ENCODE measurements at places on chromosomes 11 and 22.

DNA sequence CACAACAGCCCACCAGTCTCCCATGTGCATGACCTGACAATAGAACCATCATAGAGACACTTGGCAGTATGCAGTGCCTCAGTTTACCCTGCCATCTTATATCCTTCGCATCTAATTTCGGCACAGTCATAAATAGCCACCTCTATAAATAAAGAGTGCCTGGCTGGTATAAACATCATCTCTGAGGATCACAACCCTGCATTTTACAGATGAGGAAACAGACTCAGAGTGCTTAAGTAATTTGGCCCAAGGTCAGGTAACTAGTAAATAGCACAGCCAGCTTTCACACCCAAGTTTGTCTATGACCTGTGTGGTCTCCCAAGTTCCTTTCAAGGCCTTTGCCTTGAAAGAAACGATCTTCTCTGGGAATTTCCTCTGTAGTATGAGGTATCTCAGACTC lies 44.6 kb downstream of the CYB5R2 start:
- DNase-seq: no peak

DNA sequence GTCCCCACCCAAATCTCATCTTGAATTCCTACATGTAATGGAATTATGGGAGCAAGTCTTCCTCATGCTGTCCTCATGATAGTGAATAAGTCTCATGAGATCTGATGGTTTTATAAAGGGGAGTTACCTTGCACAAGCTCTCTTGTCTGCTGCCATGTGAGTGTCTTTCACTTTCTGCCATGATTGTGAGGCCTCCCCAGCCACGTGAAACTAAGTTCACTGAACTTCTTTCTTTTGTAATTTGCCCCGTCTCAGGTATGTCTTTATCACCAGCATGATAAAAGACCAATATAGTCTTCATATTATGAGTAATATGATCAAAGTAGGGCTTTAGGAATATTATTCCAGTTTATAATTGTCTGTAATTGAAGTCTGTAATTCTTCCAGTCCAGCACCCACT lies 86.3 kb upstream of the ANO5 start:
- DNase-seq: no peak

- DNase-seq: no peak
These were observed 53.1 kb downstream of the CELSR1 start for GRCh38 chr22:46484156-46484860.

DNA sequence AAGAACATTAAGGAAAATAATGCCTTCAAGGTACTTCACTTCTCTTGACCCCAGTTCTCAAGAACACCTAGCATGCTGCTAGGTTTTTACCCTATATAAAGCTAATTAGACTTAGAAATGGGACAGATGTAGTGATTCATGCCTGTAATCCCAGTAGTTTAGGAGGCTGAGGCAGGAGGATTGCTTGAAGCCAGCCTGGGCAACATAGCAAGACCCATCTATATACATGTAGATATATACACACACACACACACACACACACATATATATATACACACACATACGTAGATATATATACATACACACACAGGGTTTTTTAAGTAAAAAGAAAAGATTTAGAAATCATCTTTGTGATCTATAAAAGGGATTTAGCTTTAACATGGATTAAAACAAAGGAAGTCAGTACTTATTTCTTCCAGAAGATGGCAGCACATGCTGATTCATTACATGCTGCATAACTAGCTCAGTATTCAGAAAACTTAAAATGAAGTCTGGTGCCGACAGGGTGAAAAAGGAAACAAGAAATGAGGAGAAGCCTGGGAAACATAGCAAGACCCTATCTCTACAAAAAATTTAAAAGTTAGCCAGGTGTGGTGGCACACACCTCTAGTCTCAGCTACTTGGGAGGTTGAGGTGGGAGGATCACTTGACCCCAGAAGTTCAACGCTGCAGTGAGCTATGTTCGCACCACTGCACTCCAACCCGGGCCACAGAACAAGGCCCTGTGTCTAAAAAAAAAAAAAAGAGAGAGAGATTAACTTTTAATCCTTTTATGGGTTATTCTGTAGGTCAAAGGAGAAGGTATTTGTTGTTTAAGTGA lies 28.5 kb upstream of the RBX1 start:
- DNase-seq: no peak

DNA sequence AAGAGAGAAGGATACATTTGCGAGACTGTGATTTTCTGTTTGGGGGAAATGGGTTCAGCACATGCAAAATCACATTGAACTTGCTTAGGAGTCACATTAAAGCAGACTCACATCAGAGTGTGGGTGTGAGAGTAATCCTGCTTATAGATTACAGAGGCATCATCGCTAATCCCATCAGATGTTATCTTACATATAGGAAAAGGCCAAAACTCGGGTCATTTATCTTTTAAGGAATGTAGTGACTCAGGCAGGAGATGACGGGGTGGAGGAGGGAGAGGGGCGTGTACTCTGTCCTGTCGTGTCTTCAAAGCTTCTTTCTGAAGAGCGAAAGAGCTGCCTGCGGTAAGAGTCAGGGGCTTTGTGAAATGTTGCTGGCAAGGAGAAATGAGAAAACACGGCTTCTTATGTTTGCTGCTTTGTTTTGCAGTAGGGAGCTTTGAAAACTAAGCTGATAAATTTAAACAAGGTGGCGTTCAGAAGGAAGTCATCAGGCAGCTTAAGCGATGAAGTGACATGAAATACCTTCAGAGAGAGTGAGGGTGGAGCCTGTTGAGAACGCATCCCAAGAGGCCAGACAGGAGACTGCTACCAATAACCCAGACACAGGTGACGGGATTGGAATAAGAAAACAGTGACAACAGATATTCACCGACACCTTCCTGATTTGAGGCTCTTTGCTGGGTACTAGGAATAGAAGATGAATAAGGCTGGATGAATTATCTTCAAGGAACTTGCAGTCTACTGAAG lies 2.2 kb upstream of the C11orf16 start:
- no peak for DNase-seq

GRCh38 chr11:16526947-16527346 lies 170.6 kb upstream of the SOX6 start:
- no peak for DNase-seq

DNA sequence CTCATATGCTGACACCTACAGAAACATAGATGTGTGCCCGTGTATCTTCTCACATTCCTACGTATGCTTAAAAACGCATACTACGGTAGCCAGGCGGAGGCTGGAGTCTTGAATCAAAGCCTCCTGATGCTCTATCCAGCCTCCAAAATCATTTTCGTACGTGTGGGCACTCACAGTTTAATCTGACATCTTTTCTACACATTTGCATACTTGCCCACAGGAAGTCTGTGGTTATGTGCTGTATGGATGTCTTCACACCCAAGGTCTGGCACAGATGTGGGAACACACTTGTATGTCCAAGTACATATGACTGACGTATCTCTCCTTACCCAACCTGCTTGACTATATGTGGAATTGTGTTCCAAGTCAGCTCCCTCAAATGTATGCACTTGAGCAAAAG lies 561.8 kb upstream of the CADM1 start:
- DNase-seq: no peak

DNA sequence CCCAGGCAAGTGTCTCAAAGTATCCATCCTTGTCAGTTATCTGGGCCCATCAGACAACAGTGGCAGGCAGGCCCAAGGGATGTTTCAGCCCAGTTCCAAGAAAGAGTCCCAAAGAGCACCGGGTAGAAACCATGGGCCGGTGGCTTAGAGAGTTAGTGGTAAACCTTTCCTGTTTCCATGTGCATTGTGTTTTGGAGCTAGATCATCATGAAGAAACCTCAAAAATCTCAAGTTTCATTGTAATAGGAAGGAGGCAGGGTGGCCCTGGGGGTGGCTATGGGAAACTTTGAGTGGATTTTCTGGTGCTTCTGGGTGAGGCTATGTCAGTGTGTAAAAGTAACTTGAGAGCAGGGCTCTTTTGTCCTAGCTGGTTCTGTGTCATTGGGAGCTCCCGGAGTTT lies 68.1 kb downstream of the UBASH3B start:
- DNase-seq: no peak

DNA sequence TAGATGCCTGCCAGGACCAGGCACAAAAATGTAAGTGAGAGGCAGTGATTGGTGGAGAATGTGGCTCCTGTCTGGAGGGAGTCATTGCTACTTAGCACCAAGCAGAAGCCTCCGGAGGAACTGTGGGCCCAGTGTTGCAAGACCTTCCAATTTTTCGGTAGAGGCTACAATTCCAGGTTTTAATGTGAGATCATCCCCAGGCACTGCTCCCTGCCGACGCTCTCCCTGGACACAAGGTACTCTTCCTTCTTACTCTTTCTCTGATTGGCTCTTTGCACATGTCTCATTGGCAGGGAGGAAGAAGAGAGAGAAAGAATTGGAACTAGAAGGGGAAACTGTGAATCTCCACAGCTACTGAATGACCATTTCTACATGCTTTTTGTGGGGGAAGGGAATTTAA lies 53.7 kb upstream of the EP300 start:
- no peak for DNase-seq

- DNase-seq: no peak
These were observed 7.9 kb downstream of the FAM118A start for GRCh38 chr22:45317551-45318167.

DNA sequence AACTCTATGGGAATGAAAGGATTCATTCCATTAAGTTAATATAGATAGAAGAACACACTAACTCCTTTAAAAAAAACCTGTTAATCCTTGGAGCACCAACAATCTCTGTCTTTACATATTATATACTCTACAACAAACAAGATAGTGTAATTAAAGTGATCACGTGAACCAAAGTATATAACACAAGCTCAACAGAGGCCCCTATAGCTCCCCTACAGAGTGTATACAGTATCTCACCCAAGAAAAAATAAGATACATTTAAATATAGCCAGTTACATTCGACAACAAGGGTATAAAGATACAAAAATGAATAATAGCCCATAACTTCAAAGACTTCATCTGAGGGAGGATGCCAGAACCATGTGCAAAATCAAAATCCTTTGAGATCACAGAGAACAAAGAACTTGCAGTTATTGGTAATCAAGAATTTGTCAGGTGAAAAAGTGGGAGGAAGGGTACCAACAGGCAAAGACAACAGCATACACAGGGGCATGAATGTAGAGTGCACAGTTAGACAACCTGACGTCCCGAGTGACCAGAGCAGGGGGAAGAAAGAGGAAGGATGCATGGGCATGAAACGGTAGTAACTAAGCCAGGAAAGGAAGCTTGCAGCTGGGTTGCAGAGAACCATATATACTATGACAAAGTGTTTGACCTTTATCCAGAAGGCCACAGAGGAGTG lies 4.7 kb downstream of the FCHSD2 start:
- no peak for DNase-seq

DNA sequence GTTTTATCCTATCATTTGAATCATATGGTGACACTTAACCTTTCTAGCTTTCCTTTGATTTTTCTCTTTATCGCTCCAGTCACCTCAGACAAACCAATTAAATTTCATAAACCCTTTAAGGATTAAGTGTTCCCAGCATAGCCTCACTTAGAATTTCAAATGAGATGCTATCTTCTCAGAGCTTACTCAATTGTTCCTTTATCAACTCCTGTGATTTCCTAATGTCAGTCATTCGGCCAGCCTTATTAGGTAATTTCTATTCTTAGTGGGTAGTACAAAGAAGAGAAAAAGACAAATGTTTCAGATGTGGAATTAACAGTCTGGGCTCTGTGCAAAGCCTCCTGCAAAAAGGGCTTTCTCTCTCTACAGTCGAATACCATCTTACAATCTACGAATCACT lies 77.1 kb upstream of the CCDC90B start:
- DNase-seq: no peak

GRCh38 chr11:2777386-2777785 lies 77.6 kb upstream of the KCNQ1OT1 start:
- no peak for DNase-seq

GRCh38 chr22:49979587-49980264 lies 19.2 kb downstream of the PIM3 start:
- no peak for DNase-seq

DNA sequence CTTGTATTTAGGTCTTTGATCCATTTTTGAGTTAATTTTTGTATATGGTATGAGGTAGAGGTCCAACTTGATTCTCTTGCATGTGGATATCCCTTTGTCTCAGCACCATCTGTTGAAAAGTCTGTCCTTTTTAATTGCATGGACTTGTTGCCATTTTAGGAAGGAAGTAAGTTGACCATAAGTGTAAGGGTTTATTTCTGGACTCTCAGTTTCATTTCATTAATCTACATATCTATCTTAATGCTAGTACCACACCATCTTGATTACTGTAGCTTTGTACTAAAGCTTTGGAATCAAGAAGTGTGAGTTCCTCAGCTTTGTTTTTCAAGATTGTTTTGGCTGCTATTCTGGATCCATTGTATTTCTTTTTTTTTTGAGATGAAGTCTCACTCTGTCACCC lies 31.4 kb downstream of the CBL start:
- DNase-seq: no peak

DNA sequence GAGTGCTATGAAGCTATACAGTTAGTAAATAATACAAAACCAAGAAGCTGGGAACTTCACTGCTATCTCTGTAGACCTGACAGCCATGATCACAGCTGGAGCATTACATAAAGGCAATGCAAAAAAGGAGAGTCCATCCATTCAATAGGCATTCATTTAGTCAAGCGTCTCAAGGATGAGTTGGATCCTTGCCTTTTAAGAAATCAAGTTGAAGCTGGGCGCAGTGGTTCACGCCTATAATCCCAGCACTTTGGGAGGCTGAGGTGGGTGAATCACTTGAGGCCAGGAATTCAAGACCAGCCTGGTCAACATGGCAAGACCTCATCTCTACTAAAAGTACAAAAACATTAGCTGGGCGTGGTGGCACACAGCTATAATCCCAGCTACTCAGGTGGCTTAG lies 48.1 kb upstream of the ALKBH3 start:
- DNase-seq: no peak

- DNase-seq: no peak
These were observed 17.9 kb upstream of the TMPRSS6 start for GRCh38 chr22:37127350-37127878.

- no peak for DNase-seq
These were observed 13.7 kb downstream of the NFRKB start for GRCh38 chr11:129881570-129882170.

DNA sequence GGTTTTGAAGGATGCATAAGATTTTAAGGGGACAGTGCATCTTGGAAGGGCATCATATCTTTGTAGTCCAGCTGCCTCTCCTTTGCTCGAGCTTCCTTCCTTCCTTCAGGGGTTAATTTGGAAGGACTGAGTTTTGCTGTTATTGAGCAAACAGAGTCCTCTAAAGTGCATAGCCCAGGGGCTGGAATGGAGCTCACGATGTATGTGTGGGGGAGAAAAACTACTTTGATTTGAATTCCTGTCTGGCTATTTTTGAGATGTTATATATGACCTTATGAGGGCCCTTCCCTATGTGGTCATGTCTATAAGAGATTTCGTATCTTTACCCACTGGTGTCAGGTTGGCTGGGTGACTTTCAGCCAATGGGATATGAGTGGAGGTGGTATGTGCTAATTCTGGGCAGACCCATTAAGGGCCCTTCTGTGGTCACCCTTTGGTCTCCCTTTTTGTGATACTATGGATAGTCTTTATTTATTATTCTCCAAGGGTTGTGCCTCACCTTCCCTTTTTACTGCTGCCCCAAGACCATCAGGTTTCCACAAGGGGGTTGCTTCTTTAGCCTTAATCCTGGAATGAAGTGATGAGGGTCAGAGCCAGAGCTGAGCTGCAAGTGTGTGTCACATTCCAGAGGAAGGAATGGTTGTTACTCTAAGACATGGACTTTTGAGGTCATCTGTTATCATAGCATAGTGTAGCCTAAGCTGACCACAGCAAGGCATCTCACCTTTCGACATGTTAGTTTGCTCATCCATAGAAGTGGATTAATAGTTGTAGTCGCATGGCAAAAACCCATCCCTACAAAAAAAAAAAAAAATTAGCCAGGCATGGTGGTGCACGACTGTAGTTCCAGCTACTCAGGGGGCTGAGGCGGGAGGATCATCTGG lies 54.6 kb downstream of the LRRC74B start:
- DNase-seq: no peak

Data from NCI-H1417 treated with DMSO at 0.1 percent for 48 hours (cell line).